Heart right ventricle (tissue), 16 donors: ENCODE measurements at places on chromosomes 6 and 20. TPM values are rescaled to one million over a fixed set of nuclear protein-coding genes. Genes with fewer than 3 reads are reported as not detected.

- no peak for DNase-seq
Measured at GRCh38 chr6:135144673-135145062, 36.4 kb upstream of the MYB start.

HLA-DQA2 gene
- total RNA-seq = 0.84 TPM

CCN5 gene
- 14.8 TPM for total RNA-seq

GRCh38 chr6:76422511-76423213, 350.2 kb upstream of the IMPG1 start:
- DNase-seq = no peak

DNA sequence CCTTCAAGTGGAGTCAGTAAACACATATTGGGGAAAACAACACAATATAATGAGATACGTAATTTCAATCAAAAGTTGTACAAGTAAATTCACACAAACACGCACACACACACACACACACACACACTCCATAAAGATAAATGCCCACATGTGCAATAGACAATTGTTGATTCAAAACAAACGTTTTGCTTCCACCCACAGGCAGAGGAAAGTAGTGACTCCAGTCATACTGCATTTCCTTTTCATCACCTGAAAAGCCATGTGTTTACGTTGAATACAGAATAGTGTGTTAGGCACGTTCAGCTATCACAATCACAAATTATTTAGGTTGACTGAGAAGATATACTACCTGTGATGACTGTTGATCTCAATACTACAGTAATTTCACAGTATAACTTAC, 443.8 kb upstream of the MANEA start:
- DNase-seq = no peak

GRCh38 chr20:62689861-62690260, 18.8 kb upstream of the NTSR1 start:
- no peak for DNase-seq

DNA sequence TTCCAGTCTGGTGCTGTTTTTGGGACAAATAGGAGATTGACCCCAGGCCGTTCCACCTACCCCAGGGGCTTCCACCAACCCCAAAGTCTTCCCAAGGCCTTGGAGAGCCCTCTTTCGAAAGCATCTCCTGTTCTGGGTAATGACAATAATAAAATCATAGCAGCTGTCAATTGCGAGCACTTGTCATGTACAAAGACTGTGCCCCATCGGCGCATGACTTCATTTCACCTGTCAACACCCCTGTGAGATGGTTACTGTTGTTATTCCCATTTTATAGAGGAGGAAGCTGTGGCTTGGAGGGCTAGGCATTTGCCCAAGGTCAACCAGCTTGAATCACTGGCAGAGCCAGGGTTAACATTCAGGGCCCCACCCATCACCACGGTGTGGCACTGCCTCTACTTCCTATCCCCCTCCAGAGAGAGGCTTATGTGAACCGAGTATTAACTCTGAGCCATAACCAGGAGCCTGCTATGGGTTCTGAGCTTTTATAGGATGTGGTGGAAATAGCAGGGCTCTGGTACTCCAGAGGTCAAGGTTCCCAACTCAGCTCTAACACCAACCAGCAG, 51.2 kb downstream of the HNF4A start:
- no peak for DNase-seq

DNA sequence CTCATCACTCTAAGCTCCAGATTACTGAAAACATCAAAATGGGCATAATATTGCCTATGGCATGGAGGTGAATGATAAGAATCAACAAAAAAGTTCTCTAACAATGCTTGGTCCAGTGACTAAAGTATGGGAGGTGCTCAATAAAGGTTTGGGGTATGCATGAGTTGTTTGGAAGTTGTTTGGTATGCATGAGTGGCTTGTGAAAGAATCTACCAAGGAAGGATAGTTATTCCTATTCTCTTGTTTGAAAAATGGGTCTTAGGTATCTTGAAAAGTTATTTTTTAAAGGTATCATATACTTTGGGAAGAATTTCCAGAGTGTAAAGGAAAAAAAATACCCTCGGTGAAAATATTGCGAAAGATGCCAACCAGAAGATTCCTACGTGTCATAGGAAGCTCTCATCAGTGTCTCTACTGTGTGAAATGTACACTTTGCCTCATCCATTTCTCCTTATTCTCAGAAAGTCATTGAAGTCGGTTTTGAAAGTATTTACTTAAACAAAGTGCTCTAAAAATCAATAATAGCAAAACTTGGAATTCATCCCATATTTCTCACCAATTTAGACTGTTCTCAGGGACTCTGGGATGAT, 449.8 kb downstream of the ADGRB3 start:
- no peak for DNase-seq

DNA sequence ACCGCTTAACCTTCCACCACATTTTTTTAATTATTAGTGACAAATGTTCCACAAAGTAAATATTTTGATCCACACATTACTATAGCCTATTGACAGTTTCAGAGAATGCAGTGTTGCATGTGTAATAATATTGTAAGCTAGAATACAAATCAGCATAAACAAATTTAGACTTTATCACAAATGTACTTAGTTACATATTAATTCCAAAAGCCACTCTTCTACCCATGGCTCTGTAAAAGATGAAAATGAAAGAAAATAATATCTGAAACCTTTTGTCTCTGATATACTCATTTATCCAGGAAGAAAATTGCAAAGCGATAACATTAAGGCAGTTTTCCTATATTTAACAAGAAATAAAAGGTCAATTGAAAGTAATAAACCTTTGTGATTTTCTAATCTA, 954.0 kb upstream of the MAN1A1 start:
- DNase-seq = no peak

GRCh38 chr6:43735642-43736199, 34.3 kb upstream of the VEGFA start:
- DNase-seq = peak; percentile 0

- no peak for DNase-seq
Measured at GRCh38 chr6:116354236-116354635, 16.5 kb upstream of the DSE start.

GRCh38 chr6:163057260-163057659, 329.5 kb downstream of the PACRG start:
- DNase-seq = no peak

DNA sequence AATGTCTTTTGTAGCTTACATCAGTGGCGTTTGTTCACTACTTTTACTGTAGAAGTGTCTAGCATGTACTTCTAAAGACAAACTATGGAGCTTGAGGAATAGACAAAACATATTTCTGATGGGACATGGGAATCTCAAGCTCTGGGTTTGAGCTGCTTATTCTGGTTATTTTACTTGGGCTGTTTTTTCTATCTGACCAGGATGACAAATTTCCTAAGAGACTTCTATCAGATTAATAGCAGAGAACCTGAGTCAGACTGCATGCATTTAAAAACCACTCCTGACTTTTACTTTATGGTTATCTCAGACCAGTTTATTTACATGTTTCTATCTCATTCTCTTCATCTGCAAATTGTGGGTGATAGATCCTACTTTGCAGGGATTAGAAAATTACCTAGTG, 1282.3 kb upstream of the GJE1 start:
- no peak for DNase-seq

GRCh38 chr20:1832634-1833033, 62.6 kb upstream of the SIRPA start:
- DNase-seq = no peak

DNA sequence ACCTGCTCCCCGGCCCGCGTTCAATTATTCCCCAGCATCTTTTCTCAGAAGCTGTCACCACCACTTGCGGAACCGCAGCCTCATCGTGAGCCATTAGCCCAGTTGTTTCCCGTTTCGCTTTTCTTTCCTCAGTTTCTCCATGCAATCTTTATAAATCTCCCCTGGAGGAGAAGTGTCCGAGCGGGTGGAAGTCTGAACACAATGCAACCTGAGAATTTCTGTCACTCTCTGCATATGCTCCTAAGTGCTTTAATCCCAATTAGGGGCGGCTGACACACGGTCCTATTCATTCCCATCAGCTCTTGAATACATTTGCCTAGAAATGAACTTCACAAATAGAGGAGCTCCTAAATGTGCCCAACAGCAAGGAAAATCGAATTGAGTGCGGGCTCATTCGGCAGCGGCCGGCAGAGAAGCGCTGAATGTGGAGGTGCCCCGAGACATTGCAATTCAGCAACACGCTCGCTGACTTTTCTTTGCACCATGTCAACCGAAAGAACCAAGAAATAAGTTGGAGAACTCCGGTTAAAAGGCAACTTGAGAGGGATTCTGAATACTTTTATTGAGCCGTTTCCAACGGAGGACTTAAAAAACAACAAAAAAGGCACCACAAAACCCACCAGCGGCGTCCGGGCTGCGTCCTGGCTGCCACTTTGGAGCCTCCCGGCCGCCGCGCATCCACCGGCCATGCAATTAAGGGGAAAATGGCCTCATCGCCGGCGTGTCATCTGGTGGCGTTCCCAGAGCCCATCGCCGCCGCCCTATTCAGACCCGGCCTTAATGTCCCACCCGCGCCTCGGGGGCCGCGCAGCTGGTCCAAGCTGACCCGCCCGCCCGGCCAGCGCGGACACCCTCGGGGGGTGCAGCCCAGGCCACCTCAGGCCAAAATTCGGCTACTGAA, 3.9 kb upstream of the PRDM13 start:
- DNase-seq = no peak

- no peak for DNase-seq
Measured at GRCh38 chr6:163577404-163577803, 162.9 kb downstream of the QKI start.

DNA sequence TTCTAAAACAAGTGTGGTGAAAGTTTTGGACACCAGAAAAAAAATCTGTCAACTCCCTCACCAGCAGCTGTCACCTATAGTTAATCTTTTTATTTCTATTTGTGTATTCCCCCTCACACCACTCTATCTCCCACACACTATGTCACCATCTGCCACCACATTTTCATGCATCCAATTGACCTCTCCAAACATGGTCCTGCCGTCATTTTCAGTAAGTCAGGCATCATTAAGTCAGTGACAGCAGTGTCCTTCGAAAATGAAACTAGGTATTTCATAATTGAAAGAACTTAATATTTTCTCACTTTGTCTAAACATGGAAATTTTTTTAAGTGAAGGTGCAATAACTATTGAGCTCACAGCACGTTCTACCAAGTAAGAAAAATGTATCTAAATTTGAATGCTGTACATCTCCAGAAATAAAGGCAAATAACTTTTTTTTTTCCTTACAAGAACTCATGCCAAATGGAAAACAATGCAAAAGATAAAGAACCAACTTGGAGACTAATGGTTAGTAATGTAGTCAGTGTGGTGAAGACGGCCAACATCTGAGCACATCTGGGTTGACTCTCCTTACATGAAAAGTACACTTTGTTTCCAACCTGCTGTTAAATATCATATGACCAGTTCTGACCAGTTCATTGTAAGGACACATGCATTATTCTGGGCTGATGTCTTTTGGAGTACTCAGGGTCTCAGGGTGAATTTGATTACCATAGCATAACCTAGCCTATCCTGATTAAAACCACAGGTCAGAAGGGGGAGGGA, 623.3 kb upstream of the MANEA start:
- no peak for DNase-seq

GSTA3 gene
- total RNA-seq = not detected

- no peak for DNase-seq
Measured at GRCh38 chr20:33781133-33781532, 30.0 kb upstream of the CHMP4B start.

- no peak for DNase-seq
Measured at GRCh38 chr6:3623451-3624249, 127.9 kb downstream of the PXDC1 start.

- no peak for DNase-seq
Measured at GRCh38 chr6:97040355-97040860, 115.9 kb downstream of the KLHL32 start.

CD93 gene
- total RNA-seq = 35.3 TPM

SAMD3 gene
- total RNA-seq = not detected

DNA sequence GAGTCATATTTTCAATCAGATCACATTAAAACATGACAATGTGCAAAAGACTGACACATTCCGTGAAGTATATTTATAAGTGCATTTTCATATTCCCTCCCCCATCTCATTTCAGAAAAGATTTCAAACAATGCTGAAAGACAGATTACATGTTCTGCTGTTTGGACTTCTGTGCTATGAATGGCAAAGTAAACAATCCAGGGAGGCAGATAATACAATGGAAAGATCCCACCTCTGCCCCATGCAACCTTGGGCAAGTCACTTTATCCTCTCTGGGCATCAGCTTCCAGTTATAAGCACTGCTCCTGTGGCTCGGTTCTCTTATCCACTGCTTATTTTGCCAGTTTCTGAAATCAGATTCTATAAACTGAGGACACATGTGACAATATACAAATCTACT, 110.2 kb downstream of the RCAN2 start:
- no peak for DNase-seq

- DNase-seq = no peak
Measured at GRCh38 chr6:14286634-14287428, 169.3 kb downstream of the CD83 start.

DNA sequence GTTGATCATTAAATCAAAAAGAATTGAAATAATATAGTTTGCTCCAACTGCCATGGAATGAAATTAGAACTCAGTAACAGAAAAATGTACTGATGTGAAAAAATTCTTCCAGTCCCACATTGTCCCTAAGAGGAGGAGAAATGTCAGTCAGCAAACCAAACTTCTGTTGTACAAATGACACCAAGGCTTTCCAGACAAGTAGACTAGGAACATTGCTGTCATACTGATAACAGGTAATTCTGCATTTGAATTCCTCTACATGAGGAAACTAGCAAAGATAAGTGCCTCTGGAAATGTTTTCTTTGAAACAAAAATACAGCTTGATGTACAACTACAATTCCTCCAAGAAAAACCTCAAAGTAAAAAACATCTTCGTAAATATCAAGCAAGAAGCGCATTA, 90.2 kb downstream of the HIVEP1 start:
- no peak for DNase-seq

GRCh38 chr6:116365743-116366142, 5.0 kb upstream of the DSE start:
- no peak for DNase-seq

DNA sequence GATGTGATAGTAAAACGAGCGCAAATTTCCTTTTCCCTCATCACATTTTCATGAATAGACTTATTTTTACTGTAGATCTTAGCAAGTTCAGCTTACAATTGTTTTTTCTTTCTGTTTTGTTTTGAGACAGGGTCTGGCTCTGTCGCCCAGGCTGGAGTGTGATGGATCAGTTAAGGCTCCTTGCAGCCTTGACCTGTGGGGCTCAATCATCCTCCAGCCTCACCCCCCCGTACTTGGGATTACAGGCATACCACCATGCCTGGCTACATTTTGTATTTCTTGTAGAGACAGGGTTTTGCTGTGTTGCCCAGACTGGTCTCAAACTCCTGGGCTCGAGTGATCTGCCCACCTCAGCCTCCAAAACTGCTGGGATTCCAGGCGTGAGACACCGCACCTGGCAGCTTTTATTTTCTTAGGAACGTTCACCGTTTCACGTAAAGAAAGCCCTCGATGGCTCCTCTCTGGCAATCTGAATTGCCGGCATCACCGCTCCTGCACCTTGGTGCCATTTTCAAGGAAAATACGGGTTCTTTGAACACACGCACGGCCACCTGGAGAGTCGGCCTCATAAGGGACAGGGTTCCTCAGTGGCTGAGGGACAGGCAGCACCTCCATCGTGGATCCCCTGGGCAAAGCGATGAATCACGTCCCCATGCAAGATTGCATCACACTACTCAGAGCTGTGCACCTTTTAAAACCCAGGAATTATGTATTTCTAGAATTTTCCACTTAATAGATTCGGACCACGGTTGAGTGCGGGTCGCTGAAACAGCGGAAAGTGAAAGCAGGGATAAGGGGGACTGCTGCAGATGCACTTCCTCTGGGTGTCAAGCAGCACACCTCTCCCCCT, 78.7 kb downstream of the IRF4 start:
- DNase-seq = no peak

- peak; percentile 93 for DNase-seq
Measured at GRCh38 chr20:16573001-16573965, at the start of gene KIF16B. Gene KIF16B (minus strand): TSS chr20:16573448. CDS start chr20:16573275, 173 bp downstream.
